ENCODE measurements at places on chromosomes 2 and 18. TPM values are rescaled to one million over a fixed set of nuclear protein-coding genes. Genes with fewer than 3 reads are reported as not detected.

TMEM37 gene
- total RNA-seq: not detected

KLHL30 gene
- not detected for total RNA-seq

DNA sequence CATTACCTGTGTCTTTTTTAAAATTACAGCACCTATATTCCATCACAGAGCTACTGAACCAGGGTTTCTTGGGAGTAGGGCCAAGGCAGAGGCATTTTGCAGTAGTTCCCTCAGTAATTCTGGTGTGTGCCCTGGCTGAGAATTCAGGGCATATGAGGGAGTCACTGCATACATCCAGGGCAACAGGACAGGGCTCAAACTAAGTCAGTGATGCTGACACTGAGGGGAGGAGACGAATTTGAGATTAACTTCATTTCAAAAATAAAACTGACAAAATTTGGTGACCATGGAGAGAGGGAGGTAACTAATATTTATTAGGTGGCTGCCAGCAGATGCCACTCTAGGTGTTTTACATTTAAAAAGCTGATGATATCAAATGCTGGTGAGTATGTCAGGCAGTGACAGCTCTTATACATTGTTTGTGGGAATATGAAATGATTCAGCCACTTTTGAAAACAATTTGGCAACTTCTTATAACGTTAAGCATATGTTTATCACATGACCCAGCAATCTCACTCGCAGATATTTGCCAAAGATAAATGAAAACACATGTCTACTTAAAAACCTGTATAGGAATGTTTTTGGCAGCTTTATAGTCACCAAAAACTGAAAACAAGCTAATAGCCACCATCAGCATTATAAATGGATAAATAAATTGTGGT lies 20.3 kb downstream of the STRADB start:
- H3K4me3 ChIP-seq: no peak overlapping the region
- H3K27me3 ChIP-seq: no peaks in the 10 kb centered on the region
- DNase-seq: no peak
- H3K36me3 ChIP-seq: peaks cover 49% of the 10 kb centered on the region

SLC39A10 gene
- 46.9 TPM for total RNA-seq

- no peaks in the 10 kb centered on the region for H3K36me3 ChIP-seq
- H3K4me3 ChIP-seq: no peak overlapping the region
- no peak for DNase-seq
- peaks cover 19% of the 10 kb centered on the region for H3K27me3 ChIP-seq
Observed at GRCh38 chr2:168939918-168940317, 38.8 kb downstream of the G6PC2 start.

- no peaks in the 10 kb centered on the region for H3K36me3 ChIP-seq
- DNase-seq: no peak
- H3K27ac ChIP-seq: no peak overlapping the region
- peaks cover 43% of the 10 kb centered on the region for H3K27me3 ChIP-seq
- no peaks in the 10 kb centered on the region for H3K4me1 ChIP-seq
Observed at GRCh38 chr2:235659767-235660322, 166.0 kb downstream of the AGAP1 start.

- no peaks in the 10 kb centered on the region for H3K36me3 ChIP-seq
- H3K27me3 ChIP-seq: peaks cover 5% of the 10 kb centered on the region
- peaks cover 11% of the 10 kb centered on the region for H3K4me1 ChIP-seq
Observed at GRCh38 chr18:22872900-22873537, 60.1 kb upstream of the RBBP8 start.

TMEM200C gene
- not detected for total RNA-seq

- no peak overlapping the region for H3K4me3 ChIP-seq
- no peaks in the 10 kb centered on the region for H3K27me3 ChIP-seq
- no peaks in the 10 kb centered on the region for H3K36me3 ChIP-seq
- H3K27ac ChIP-seq: no peak overlapping the region
- no peaks in the 10 kb centered on the region for H3K4me1 ChIP-seq
Observed at GRCh38 chr2:14297340-14297739, 335.2 kb upstream of the LRATD1 start.

TYMS gene
- 478 TPM for total RNA-seq

DNA sequence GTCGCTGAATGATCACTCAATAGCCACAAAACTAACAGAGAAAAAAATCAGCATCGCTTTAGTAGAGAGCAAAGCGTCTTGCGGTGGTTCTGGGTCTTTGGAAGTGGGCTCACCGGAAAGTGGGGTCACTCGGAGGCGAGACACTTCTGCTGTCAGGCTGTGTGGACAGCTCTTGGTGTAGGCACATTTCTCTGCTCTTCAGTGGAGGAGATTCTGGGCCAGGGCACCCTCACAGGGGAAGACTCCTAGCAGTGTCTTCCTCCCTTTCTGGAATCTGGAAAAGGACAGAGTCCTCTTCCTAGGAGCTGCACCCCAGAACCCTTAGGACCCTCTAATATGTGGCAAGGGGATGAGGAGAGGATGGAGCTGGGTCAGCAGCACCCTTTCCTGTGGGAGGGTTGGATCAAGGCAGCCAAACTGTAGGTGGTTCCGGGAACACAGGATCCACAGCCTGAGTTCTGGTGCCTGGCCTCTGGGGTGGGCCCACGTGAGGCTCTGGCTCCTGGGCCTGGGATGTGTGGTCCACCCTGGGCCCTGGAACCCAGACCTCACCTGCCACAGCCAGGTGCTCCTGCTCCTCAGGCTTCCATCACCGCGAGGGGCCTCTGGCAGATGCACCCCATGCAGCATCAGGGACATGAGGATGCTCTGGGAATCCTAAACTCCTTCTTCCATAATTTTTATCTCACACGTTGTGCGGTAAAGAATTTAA lies 25.1 kb downstream of the GPR35 start:
- H3K27me3 ChIP-seq: peaks cover 42% of the 10 kb centered on the region
- no peaks in the 10 kb centered on the region for H3K36me3 ChIP-seq
- no peak overlapping the region for H3K27ac ChIP-seq
- peaks cover 14% of the 10 kb centered on the region for H3K4me1 ChIP-seq
- DNase-seq: no peak

DNA sequence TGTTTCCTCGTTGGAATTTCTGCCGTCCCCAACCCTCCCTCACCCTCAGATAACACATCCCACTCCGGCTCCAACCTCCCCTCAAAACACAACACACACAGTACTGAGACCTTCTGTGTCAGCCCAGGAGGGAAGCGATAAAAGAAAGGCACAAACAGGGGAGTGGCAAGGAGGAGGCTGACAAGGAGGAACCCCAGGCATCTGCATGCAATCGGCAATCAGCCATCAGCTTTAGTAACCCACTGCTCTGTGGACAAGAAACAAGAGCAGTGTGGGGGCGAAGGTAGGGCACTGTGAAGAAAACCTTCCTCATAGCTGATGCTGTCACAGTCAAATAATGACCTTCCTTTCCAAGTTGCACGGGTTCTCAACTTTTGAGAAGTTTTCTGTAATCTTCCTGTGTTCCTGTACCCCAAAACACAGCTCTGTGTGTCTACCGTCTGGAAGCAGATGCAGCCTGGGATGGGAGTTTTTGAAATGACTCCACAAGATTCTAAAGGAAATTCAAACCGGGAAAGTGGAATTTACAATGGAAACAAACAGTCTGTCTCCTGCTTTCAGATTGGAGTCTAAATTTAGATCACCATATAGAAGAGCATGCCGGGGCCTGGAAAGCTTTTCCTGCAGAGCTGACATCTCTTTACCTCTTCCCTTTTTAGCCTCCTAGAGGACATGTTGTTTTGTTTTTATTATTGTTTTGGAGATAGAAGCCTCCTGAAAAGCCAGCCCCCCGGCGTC lies 16.4 kb upstream of the LPIN2 start:
- DNase-seq: no peak
- peaks cover 2% of the 10 kb centered on the region for H3K4me1 ChIP-seq
- H3K36me3 ChIP-seq: no peaks in the 10 kb centered on the region
- no peaks in the 10 kb centered on the region for H3K27me3 ChIP-seq

GRCh38 chr2:195488567-195488966 lies 168.5 kb upstream of the SLC39A10 start:
- peaks cover 45% of the 10 kb centered on the region for H3K4me1 ChIP-seq

DNA sequence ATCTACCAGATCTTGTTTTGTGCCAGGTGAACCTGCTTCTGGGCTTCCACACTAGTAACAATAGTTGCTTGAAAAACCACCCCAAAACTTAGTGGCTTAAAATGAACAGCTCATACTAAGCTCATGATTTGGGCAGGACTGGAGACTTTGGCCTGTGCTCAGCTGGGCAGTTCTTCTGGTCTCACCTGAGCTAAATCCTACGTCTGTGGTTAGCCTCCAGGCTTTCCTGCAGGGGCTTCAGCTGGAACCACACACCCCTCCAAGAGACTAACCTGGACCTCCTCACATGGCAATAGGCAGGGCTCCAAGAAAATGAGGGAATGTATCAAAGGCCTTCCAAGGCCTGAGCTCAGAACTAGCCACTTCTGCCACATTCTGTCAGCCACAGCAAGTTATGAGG lies 144.1 kb downstream of the CD8B2 start:
- no peak overlapping the region for H3K4me3 ChIP-seq
- no peak overlapping the region for H3K27ac ChIP-seq
- H3K4me1 ChIP-seq: no peaks in the 10 kb centered on the region
- H3K27me3 ChIP-seq: no peaks in the 10 kb centered on the region
- no peak for DNase-seq

Data from activated CD4-positive, alpha-beta T cell treated with anti-CD3 and anti-CD28 coated beads, Interleukin-2, amount 10 ng/mL, durations not matched to agents 7 days and 5 days (primary cell).